Ascending aorta (tissue), 2 donors: ENCODE measurements at places on chromosomes 11 and 22. TPM values are rescaled to one million over a fixed set of nuclear protein-coding genes. Genes with fewer than 3 reads are reported as not detected.

GRCh38 chr11:112837162-112837826 lies 123.9 kb upstream of the NCAM1 start:
- H3K36me3 ChIP-seq: no peaks in the 10 kb centered on the region
- H3K27ac ChIP-seq: no peak overlapping the region
- H3K4me3 ChIP-seq: no peak overlapping the region
- H3K27me3 ChIP-seq: no peaks in the 10 kb centered on the region
- no peak for DNase-seq

- H3K27ac ChIP-seq: no peak overlapping the region
- no peak for DNase-seq
- H3K4me3 ChIP-seq: no peak overlapping the region
- no peaks in the 10 kb centered on the region for H3K36me3 ChIP-seq
Measured at GRCh38 chr11:76184551-76184993, 21.7 kb downstream of the WNT11 start.

GRCh38 chr11:18312012-18312411 lies 9.9 kb downstream of the HPS5 start:
- H3K4me3 ChIP-seq: peak overlapping the region; percentile 27
- peaks cover 37% of the 10 kb centered on the region for H3K36me3 ChIP-seq
- H3K4me1 ChIP-seq: peaks cover 13% of the 10 kb centered on the region
- H3K27ac ChIP-seq: peak overlapping the region; percentile 90
- DNase-seq: no peak

GRCh38 chr11:87851234-87851633 lies 324.0 kb downstream of the RAB38 start:
- peaks cover 3% of the 10 kb centered on the region for H3K4me1 ChIP-seq
- no peaks in the 10 kb centered on the region for H3K36me3 ChIP-seq
- H3K27ac ChIP-seq: peak overlapping the region; percentile 71
- no peaks in the 10 kb centered on the region for H3K27me3 ChIP-seq
- no peak overlapping the region for H3K4me3 ChIP-seq

DNA sequence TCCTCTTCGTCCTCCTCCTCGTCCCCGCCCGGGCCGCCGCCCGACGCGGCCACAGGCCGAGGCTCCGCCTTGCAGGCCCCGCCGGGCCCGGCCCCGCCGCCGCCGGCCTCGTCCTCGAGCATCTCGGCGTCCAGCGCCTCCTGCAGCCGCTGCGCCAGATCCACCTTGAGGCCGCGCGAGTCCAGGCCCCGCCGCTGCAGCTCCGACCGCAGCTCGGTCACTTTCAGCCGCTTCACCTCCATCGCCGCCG lies 417 bp downstream of the HNRNPUL2 start:
- H3K36me3 ChIP-seq: peaks cover 21% of the 10 kb centered on the region

GRCh38 chr22:20176421-20177085 lies 25.7 kb upstream of the CCDC188 start:
- no peaks in the 10 kb centered on the region for H3K4me1 ChIP-seq
- H3K36me3 ChIP-seq: no peaks in the 10 kb centered on the region
- H3K27me3 ChIP-seq: no peaks in the 10 kb centered on the region
- DNase-seq: no peak
- no peak overlapping the region for H3K4me3 ChIP-seq

- no peak overlapping the region for H3K4me3 ChIP-seq
- no peak for DNase-seq
- no peaks in the 10 kb centered on the region for H3K27me3 ChIP-seq
Measured at GRCh38 chr11:61963016-61963281, 4.5 kb downstream of the FTH1 start.

GRCh38 chr11:70339066-70339465 lies 59.3 kb upstream of the CTTN start:
- no peak overlapping the region for H3K4me3 ChIP-seq
- no peak for DNase-seq
- no peak overlapping the region for H3K27ac ChIP-seq
- no peaks in the 10 kb centered on the region for H3K27me3 ChIP-seq
- H3K4me1 ChIP-seq: no peaks in the 10 kb centered on the region
- H3K36me3 ChIP-seq: peaks cover 88% of the 10 kb centered on the region

GRCh38 chr11:61764606-61765260 lies 12.3 kb downstream of the MYRF start:
- no peak overlapping the region for H3K27ac ChIP-seq
- H3K4me1 ChIP-seq: no peaks in the 10 kb centered on the region

- no peaks in the 10 kb centered on the region for H3K36me3 ChIP-seq
- H3K27me3 ChIP-seq: no peaks in the 10 kb centered on the region
- no peak overlapping the region for H3K4me3 ChIP-seq
- H3K4me1 ChIP-seq: no peaks in the 10 kb centered on the region
- H3K27ac ChIP-seq: no peak overlapping the region
- DNase-seq: no peak
Measured at GRCh38 chr11:115226556-115226955, 277.7 kb downstream of the CADM1 start.

GRCh38 chr11:34972892-34973291 lies 56.5 kb downstream of the PDHX start:
- no peaks in the 10 kb centered on the region for H3K27me3 ChIP-seq
- no peak overlapping the region for H3K27ac ChIP-seq
- H3K4me1 ChIP-seq: no peaks in the 10 kb centered on the region
- peaks cover 23% of the 10 kb centered on the region for H3K36me3 ChIP-seq

- no peaks in the 10 kb centered on the region for H3K36me3 ChIP-seq
- H3K4me3 ChIP-seq: no peak overlapping the region
- no peak for DNase-seq
- no peaks in the 10 kb centered on the region for H3K4me1 ChIP-seq
Measured at GRCh38 chr11:116821050-116821918, 1.8 kb downstream of the APOA4 start.

GRCh38 chr11:60767388-60767811 lies 10.7 kb downstream of the MS4A15 start:
- H3K36me3 ChIP-seq: no peaks in the 10 kb centered on the region
- DNase-seq: no peak
- no peaks in the 10 kb centered on the region for H3K4me1 ChIP-seq
- no peak overlapping the region for H3K4me3 ChIP-seq
- no peaks in the 10 kb centered on the region for H3K27me3 ChIP-seq

GRCh38 chr11:120400564-120401364 lies 64.6 kb downstream of the ARHGEF12 start:
- H3K27me3 ChIP-seq: no peaks in the 10 kb centered on the region
- H3K4me3 ChIP-seq: peak overlapping the region; percentile 25
- no peaks in the 10 kb centered on the region for H3K36me3 ChIP-seq

- H3K4me3 ChIP-seq: no peak overlapping the region
- no peak overlapping the region for H3K27ac ChIP-seq
- H3K4me1 ChIP-seq: no peaks in the 10 kb centered on the region
Measured at GRCh38 chr22:27571463-27572277, 229.9 kb downstream of the MN1 start.

GRCh38 chr22:45450921-45451651 lies 37.6 kb downstream of the RIBC2 start:
- no peaks in the 10 kb centered on the region for H3K36me3 ChIP-seq
- peaks cover 28% of the 10 kb centered on the region for H3K4me1 ChIP-seq
- no peak overlapping the region for H3K4me3 ChIP-seq
- H3K27me3 ChIP-seq: no peaks in the 10 kb centered on the region

DNA sequence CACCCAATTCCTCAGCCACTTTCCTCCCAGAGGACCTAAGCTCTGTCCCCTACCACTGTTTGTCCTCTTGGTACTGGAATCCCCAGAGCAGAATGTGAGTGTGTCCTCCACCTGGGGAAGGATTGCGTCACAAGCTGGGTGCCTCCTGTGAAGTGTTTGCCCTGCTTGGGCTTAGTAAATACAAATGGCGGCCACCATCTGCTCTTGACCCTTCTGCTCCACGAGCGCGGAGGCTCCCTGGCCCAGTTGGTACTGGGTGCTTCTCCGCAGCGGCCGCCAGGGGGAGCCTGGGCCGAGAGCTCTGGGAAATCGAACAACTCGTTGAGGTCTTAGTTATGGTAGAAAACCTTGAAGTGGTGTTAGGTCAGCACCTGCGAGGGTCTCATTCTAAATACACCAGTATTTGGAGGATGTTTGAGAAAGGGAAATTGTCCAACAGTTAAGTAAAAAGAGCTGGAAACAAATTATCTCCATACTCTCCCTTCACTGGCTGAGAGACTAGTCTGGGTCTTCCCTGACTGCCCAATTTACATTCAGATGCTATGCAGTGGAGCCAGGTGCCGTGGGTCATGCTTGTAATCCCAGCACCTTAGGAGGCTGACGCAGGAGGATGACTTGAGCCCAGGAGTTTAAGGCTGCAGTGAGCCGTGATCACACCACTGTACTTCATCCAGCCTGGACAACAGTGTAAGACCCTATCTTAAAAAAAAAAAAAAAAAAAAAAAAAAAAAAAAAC lies 74.6 kb upstream of the TEAD1 start:
- DNase-seq: peak; percentile 65
- H3K36me3 ChIP-seq: no peaks in the 10 kb centered on the region
- H3K27me3 ChIP-seq: no peaks in the 10 kb centered on the region
- no peak overlapping the region for H3K4me3 ChIP-seq

GRCh38 chr11:134037046-134037908 lies 31.6 kb upstream of the JAM3 start:
- H3K4me3 ChIP-seq: peak overlapping the region; percentile 58
- no peaks in the 10 kb centered on the region for H3K27me3 ChIP-seq
- peak; percentile 86 for DNase-seq
- H3K36me3 ChIP-seq: no peaks in the 10 kb centered on the region

- peaks cover 9% of the 10 kb centered on the region for H3K4me1 ChIP-seq
- H3K36me3 ChIP-seq: peaks cover 22% of the 10 kb centered on the region
- no peak for DNase-seq
- H3K4me3 ChIP-seq: no peak overlapping the region
Measured at GRCh38 chr11:46367244-46367915, 14.1 kb upstream of the MDK start.

- no peak overlapping the region for H3K27ac ChIP-seq
- no peaks in the 10 kb centered on the region for H3K4me1 ChIP-seq
- H3K4me3 ChIP-seq: no peak overlapping the region
- H3K27me3 ChIP-seq: no peaks in the 10 kb centered on the region
- no peaks in the 10 kb centered on the region for H3K36me3 ChIP-seq
Measured at GRCh38 chr22:26409719-26410335, 19.2 kb upstream of the ASPHD2 start.

DNA sequence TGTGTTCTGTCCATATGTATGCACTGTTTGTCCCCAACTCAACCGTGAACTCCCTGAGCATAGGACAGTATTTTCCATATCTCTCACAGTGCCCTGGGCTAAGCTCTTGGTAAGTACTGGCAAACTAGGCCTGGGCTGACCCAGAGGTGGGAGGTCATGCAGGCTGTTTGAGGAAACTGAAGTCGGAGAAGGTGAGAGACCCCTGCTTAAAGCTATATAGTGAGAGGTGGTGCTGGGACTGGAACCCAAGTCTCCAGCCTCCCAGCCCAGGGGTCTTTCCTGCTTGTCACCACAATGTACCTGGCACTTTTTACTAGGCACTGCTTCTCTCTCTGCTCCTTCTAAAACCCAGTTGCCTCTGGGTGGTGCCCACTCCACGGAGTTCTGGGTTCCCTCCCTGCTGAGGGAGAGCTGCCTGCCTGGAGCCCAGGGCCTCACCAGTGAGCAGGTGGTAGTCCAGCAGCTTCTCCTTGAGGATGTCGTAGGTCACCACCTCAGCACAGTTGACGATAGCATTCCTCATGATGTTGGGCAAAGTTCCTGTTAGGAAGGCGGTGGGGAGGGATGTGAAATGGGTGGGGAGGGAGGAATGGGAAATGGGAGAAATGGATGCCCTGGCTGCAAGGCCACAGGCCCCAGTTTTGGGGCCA lies 4.7 kb downstream of the UCP3 start:
- H3K4me3 ChIP-seq: no peak overlapping the region
- H3K36me3 ChIP-seq: peaks cover 11% of the 10 kb centered on the region
- DNase-seq: no peak
- H3K27ac ChIP-seq: no peak overlapping the region
- H3K4me1 ChIP-seq: no peaks in the 10 kb centered on the region

DNA sequence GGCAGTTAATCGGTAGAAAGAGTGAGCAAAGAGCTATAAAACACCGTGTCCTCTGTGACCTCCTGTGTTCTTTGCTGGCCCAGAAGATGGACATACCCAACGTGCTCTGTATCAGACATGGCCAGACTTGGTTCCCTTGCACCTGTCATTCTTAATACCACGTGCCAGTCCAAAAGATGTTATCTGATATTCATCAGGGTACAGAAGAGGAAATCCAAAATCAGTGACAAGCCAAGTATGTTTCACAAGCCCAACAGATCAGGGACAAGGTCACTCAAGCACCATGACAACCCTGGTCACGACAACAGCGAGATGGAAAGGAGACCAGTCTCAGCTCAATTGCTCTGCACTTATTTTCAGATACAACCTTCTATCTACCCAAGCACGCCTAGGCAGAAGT lies 3.4 kb downstream of the LRP4 start:
- no peak overlapping the region for H3K27ac ChIP-seq
- H3K36me3 ChIP-seq: no peaks in the 10 kb centered on the region
- H3K27me3 ChIP-seq: no peaks in the 10 kb centered on the region

GRCh38 chr11:91406009-91406408 lies 818.6 kb upstream of the FAT3 start:
- no peaks in the 10 kb centered on the region for H3K4me1 ChIP-seq
- H3K4me3 ChIP-seq: no peak overlapping the region
- no peak overlapping the region for H3K27ac ChIP-seq
- no peaks in the 10 kb centered on the region for H3K27me3 ChIP-seq
- H3K36me3 ChIP-seq: no peaks in the 10 kb centered on the region

- no peaks in the 10 kb centered on the region for H3K27me3 ChIP-seq
- no peak for DNase-seq
- H3K27ac ChIP-seq: no peak overlapping the region
- H3K4me3 ChIP-seq: no peak overlapping the region
- H3K4me1 ChIP-seq: no peaks in the 10 kb centered on the region
- peaks cover 26% of the 10 kb centered on the region for H3K36me3 ChIP-seq
Measured at GRCh38 chr22:37943136-37943824, 10.1 kb downstream of the C22orf23 start.

DNA sequence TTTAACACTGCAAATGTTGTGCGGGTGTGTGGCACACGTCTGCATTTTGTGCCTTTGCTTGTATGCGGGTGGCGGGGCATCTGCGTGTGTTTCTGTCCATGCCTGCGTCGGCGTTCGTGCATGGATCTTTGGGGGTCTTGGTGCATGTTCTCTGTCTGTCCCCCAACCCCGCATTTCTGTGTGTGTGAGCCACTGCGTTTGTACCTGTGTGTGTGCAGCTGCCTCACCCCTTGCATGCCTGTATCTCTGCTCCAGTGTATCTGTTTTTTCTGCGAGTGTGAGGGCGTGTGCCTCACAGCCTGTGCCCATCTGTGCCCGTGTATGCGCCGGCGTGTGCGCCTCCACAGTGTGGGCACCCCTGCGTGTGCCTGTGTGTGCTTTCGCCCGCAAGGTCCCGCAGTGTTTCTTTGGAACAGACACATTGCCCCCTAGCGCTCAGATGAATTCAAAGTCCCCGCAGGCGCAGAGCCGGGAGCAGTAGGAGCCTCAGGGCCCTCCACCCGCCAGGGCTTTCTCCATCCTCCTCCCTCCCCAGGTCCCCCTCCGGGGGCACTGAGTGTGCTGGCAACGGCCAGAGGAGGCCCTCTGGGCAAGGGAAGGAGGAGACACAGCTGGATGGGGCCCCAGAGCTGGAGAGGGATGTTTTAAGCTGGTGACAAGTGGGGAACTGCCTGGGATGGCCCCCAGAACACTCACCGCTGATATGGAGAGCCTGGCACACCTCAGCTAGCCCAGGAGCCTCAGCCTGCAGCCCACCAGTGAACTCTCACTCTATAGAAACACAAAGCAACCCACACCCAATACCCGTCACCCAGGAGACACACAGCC lies 3.1 kb upstream of the MN1 start:
- H3K4me1 ChIP-seq: peaks cover 34% of the 10 kb centered on the region
- no peaks in the 10 kb centered on the region for H3K36me3 ChIP-seq
- no peak overlapping the region for H3K27ac ChIP-seq
- DNase-seq: peak; percentile 87
- H3K27me3 ChIP-seq: no peaks in the 10 kb centered on the region

MMP7 gene
- total RNA-seq: not detected

MTNR1B gene
- total RNA-seq: not detected

OR51B4 gene
- total RNA-seq: not detected

CNGA4 gene
- total RNA-seq: not detected

NCF4 gene
- total RNA-seq: 13.7 TPM

RPS6KA4 gene
- total RNA-seq: 81.5 TPM

PHOX2A gene
- not detected for total RNA-seq

OR51E2 gene
- total RNA-seq: 2.0 TPM

TRIM48 gene
- total RNA-seq: not detected
